ENCODE measurements at places on chromosomes 1 and 21. TPM values are rescaled to one million over a fixed set of nuclear protein-coding genes. Genes with fewer than 3 reads are reported as not detected.

DNA sequence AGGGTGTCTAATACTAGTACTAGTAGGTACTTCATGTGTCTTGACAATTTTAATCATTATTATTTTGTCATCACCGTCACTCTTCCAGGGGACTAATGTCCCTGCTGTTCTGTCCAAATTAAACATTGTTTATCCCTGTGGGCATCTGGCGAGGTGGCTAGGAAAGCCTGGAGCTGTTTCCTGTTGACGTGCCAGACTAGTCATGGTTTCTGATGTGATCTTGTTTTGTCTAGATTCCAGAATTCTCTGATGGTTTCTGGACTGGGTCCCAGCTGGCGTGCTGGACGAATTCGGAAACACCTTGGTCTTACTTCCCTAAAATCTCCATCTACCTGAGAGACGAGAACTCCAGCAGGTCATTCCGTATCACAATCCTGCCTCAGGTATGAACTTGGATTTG lies 66.1 kb upstream of the FAM3B start:
- no peak for DNase-seq

DNA sequence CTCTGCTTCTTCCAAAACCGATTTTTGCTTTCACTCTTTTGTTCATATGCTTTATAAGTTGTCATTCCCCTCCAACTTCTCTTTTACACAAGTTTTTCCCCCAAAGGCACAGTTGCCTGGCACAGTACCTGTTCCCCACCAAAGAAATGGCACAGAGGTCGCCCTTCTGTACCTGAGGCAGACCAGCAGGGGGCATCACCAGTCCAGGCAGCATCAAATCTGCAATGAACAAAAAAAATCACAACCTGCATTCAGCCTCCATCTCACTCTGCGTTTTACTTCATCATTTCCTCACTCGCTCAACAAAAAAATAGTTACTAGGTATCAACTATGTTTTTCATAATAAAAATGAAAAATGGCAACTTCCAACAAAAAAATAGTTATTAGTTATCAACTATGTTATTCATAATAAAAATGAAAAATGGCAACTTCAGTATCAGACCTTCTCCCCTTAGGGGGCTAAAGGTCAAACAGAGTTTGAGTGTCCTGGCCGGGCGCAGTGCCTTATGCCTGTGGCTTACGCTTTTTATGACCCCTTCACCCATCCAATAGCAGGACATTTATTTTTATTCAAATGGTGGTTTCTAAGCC lies 4.1 kb downstream of the EIF2D start:
- DNase-seq = peak; percentile 43

- peak; percentile 93 for DNase-seq
Measured at GRCh38 chr1:14486401-14487201, 111.9 kb upstream of the KAZN start.

DNA sequence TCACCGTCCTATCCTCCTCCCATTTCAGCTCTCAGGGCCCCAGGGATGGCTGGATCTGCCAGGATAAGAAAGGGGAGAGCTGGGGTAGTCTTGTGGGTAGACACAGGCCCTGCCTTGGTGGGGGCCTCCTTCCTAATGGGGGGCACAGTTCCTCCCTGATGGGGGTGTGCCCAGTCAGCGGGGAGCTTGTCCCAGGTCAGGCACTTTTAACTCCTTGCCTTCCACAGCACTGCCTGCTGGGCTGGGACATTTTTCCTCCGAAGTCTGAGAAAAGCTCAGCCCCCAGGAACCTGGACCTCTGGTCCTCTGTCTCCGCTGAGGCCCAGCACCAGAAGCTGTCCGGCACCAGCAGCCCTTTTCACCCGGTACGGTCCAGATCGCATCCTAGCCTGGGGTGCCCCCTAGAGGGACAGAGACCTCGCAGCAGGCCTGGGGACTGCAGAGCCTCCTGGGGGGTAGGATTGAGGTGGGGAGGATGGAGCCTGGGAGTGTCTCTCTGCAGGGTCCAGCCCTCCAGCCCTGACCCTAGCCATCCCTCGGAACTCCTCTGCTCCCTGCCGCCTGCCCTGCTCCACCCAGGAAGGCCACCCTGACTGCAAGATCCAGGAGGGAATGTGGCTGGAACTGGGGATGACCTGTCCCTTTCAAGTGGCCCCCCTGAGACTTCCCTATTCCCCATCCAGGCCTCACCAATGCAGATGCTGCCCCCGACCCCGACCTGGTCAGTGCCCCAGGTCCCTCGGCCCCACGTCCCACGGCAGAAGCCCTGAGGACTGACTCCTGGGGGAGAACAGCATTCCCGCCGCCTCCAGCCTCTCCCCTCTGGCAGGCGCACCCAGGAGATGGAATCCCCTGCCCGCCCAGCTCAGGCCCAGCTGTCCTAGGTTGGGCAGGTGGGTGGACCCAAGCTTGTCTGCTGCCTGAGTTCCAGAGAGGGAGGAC lies 12.0 kb downstream of the MIIP start:
- DNase-seq = peak; percentile 22

DNA sequence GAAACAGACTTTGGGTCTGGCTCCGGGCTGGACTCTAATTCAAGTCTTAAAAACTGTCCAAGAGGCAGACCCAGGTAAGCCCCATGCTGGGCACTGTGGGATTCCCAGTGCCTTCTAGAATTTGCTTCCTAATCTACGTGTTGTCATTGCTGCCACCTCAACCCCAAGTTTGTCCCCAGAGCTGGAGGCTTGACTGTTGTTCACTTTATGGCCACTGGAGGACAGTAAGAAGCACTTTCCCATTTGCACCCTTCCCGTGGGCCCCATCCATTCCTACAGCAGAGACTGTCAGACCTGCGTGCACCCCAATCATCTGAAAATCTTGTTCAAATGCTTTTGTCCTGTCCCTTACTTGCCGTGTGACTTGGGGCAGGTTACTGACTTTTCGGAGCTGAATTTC lies 29.4 kb upstream of the VASH2 start:
- no peak for DNase-seq

DNA sequence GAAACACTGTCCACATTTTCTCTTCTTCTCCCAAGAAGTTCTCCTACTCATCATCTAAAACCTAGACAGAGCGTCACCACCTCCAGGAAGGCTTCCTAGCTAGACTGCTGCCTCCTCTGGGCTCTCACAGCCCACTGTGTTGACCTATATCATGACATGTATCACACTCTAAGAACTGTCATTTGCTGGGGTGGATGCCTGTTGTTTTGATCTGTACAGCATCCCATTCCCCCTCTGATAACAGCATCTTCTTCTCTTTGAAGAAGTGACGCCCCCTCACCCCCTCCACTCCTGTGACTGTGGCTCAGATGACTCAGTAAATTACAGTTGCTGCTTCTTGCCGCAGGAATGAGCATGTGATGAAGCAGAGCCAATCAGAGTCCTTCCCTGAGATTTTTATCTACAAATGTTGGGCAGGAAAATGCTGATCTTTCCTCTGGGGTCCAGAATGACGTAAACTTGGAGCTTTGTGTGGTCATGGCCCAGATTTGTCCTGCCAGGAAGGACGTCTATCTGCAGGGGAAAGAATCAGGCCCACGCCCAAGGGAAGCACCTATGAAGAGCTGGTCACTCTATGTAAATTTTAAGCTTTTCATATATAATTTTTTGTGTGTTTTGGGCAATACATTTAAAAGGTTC lies 28.0 kb upstream of the FOXO6 start:
- DNase-seq = peak; percentile 36

DNA sequence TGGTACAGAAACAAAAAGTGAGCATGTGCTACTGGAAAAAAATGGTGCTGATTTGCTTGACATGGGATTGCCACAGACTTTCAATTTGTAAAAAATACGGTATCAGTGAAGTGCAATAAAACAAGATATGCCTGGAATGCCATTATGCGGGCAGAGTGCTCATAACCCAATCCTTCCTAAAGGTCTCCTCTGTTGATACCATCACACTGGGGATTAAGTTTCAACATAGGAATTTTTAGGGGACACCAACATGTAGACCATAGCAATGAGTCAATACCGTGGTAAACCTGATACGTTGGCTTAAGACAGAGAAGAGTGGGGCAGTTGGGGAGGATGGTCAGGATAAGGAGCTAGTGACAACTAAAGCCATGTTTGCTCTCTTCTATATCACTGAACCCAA lies 20.5 kb downstream of the MX1 start:
- no peak for DNase-seq

- no peak for DNase-seq
Measured at GRCh38 chr1:205675247-205675646, 5.1 kb downstream of the SLC45A3 start.

DNA sequence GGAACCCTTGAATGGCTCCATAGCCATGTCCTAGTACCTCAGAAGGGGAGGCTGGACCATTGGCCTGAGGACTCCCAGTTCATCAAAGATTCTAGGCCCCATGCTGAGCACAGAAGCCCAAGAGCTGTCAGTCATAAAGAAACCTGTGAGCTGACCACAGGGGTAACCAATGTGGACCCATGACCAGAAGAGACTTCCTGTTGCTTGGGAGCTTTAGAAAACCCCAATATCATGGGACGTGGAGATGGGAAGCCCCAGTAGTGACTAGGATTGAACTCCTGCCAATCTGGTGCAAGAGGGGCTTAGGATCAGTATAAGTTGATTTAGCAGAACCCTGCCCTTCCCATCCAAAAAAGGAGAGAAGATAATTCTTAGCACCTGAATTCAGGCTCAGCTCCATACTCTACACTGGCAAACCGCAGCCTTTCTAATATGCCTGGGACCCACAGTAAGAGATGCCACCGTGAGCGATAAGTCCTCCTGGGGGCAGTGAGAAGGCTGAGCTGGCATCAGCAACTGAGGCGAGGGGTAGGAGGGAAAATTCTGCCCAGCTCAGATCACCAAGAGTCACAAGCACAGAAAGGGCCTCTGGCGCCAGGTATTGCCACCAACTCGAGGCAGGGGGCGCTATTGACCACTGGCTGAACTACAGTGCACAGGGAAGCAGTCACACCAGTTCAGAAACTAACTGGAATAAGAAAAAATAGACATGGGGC lies 108.9 kb downstream of the CAPN8 start:
- peak; percentile 31 for DNase-seq

DNA sequence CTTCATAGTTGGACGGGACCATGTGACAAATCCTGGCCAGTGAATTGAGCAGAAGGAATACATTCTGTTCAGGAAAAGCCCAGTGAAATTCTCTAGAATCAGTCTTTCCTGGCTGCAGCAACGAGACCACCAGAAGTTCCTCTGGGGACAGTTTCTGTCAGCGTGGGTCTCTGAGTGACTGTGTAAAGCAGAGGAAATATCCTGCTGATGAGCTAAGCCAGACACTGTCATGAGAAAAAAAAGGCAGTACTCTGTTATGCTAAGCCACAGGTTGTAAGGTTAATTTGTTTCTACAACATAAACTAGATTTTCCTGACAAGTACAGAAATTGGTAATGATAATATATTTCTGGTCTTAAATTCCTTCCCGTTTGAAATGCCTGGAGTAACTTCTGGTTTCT lies 664.4 kb downstream of the LMO4 start:
- DNase-seq = no peak

DNA sequence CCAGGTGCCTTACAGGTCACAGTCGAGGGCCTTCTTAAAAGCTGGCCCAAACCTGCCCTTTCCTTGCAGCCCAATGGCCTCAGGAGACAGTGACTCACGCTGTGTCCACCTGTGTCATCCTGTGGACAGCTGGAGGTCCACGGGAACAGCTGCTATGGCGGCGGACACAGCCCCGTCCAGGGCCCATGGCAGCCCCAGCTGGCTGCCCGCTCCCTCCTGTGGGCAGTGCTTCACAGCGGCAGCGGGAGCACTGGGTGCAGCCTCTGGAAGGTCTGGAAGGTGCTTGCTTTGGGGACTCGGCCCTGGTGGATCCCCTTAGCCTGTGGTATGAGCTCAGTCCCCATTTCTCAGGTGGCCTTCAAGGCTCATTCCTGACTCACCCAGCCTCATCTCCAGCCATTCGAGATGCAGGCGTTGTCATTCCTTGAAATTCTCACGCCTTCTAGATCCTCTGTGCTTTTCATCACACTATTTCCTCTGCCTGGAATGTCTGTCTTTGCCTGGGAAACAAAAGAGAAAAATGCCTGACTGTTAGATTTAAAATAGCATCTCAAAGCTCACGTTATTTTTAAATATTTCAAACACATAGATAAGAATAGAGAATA lies 86.8 kb downstream of the KIF26B start:
- no peak for DNase-seq

- no peak for DNase-seq
Measured at GRCh38 chr1:103371234-103371633, 154.3 kb upstream of the RNPC3 start.

GRCh38 chr1:14961661-14962267 lies 191.8 kb upstream of the TMEM51 start:
- DNase-seq = no peak

GRCh38 chr1:39850606-39851216 lies 32.6 kb downstream of the TRIT1 start:
- DNase-seq = no peak

- no peak for DNase-seq
Measured at GRCh38 chr1:169680377-169681019, 30.9 kb downstream of the SELL start.

DNA sequence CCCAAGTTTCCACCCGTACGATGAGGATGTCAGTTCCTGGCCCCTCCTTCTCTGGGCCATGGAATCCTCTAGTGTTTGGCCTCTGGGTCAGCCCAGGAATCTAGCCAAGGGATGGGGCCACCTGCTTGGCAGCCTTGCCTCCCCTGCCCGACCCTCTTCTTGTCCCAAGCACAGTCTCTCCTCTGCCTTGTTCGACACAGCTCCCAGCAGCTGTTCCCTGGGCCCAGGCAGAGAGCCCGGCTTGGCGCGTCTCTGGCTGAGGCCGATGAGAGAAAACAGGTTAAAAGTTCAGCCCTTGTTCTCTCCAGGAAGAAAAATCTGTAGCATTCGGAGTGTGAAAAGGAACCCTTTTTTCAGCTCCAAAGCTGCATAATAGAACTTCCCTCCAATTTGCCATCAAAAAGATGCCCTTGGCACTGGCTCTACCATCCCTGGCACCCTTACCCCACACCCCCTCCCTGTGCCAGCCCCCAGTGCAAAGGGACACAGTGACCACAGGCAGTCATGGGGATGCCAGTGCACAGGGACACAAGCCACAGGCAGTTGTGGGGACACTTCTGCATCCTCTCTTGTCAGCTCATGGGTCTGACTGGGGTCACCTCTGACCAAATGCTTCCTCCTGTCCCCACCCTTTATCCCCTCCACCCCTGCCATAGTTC lies 68.4 kb downstream of the EPHB2 start:
- peak; percentile 32 for DNase-seq

DNA sequence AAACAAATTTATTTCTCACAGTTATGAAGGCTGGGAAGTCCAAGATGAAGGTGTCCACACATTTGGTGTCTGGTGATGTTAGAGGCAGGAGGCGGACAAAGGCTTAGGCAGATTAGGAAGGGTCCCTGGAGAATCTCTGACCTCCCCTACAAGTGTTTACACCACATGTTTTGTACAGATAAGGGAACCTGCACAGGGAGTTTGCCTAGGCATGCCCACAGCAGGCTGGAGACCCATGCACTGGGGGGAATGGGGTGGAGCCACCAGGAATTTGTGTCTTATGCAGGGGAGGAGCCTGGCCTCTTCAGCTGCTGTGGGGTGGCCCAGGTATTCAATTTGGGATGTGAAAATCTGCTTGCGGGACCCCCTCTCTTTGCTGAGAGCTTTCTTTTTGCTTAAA lies 131.3 kb downstream of the PATJ start:
- no peak for DNase-seq

- DNase-seq = peak; percentile 50
Measured at GRCh38 chr21:31750843-31751242, 18.9 kb upstream of the SCAF4 start.

The TMEM82 gene
- not detected for total RNA-seq

The LAMC2 gene
- total RNA-seq = 0.16 TPM

The TMEM61 gene
- total RNA-seq = not detected

The HES3 gene
- total RNA-seq = not detected

The DNAI4 gene
- total RNA-seq = 0.10 TPM

The KIF2C gene
- total RNA-seq = 39.0 TPM

The SLC30A2 gene
- total RNA-seq = not detected

The ETV3L gene
- total RNA-seq = not detected

All from MG63 (cell line).